Smooth muscle cell of bladder (primary cell): ENCODE measurements at places on chromosomes 7 and 10. TPM values are rescaled to one million over a fixed set of nuclear protein-coding genes. Genes with fewer than 3 reads are reported as not detected.

Gene PTN
- 27.8 and 36.4 TPM in 2 replicates for total RNA-seq

Gene AKR1D1
- total RNA-seq, result not detected in 2 replicates

Gene TMEM236
- under 0.01 TPM in 2 replicates for total RNA-seq

Gene SLC13A1
- total RNA-seq, result not detected in 2 replicates

Gene RBP4
- 0.37 TPM in 1 of 2 replicates, not detected in the other for total RNA-seq

Gene BMPER
- 28.0 and 32.6 TPM in 2 replicates for total RNA-seq

Gene SHLD2
- total RNA-seq, result 22.0 and 22.9 TPM in 2 replicates

Gene MUC12
- 0.57 and 0.92 TPM in 2 replicates for total RNA-seq

Gene CUZD1
- total RNA-seq, result 0.43 and 0.55 TPM in 2 replicates

Gene ELOVL3
- 0.85 and 1.2 TPM in 2 replicates for total RNA-seq

Gene TPST1
- total RNA-seq, result 210 and 329 TPM in 2 replicates

Gene CDK6
- 16.4 and 18.1 TPM in 2 replicates for total RNA-seq

Gene GPER1
- total RNA-seq, result 1.00 and 1.5 TPM in 2 replicates

Gene GNG11
- 40.3 and 44.1 TPM in 2 replicates for total RNA-seq

Gene MACROH2A2
- total RNA-seq, result 5.8 and 9.2 TPM in 2 replicates

Gene EIF3A
- 91.2 and 117 TPM in 2 replicates for total RNA-seq
